ENCODE measurements at places on chromosomes 13 and 19.

- DNase-seq: no peak
Measured at GRCh38 chr19:926323-926588, 421 bp downstream of the ARID3A start.

GRCh38 chr19:47377208-47377701 is 28.1 kb downstream of the DHX34 start:
- no peak for DNase-seq

GRCh38 chr13:20713751-20714150 is 10.3 kb downstream of the IL17D start:
- DNase-seq: no peak

GRCh38 chr19:16584248-16585093 is 12.3 kb upstream of the SLC35E1 start:
- DNase-seq: peak; percentile 89

- no peak for DNase-seq
Measured at GRCh38 chr19:38707512-38708114, 36.7 kb downstream of the CAPN12 start.

GRCh38 chr13:40662866-40663265 is 3.6 kb downstream of the FOXO1 start:
- DNase-seq: no peak

- DNase-seq: no peak
Measured at GRCh38 chr13:52852444-52852843, 4.0 kb upstream of the PCDH8 start.

DNA sequence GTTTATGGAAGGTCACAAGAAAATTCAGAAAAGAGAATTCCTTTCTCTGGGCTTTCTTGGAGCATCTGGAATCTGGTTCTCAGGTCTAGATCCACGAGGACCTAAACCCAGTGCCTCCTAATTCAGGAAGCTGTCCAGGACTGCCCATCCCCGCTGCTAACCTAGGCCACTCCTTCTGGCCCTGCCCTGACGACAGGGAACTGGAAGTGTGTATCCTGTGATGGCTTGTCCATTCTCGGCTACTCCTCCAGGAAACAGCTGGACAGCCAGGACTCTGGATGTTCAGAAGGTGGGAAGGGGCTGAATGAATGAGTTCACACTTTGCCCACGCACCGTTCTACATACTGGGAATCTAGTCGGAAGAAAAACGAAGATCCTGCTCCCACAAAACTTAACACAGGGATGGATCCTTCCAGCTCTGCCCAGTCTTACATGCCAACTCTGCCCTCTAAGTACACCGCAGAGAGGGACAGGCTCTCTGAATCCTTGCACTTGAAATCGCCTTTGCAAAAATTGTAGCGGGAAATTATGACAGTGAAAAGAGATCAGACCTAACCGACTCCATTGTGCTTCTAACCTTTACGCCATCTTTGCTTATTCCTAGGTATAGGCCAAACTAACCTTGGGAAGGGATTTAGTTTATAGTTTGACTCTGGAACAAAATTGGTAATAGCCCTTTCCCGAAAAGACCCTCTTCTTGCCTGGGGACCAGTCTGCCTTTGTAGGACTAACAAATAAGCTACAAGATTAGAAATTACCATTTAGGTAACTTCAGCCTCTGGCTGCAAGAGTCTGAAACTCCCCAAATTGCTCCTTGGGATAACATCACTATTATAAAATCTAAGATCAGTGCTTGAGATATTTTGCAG is 1.8 kb downstream of the LSM4 start:
- DNase-seq: no peak

DNA sequence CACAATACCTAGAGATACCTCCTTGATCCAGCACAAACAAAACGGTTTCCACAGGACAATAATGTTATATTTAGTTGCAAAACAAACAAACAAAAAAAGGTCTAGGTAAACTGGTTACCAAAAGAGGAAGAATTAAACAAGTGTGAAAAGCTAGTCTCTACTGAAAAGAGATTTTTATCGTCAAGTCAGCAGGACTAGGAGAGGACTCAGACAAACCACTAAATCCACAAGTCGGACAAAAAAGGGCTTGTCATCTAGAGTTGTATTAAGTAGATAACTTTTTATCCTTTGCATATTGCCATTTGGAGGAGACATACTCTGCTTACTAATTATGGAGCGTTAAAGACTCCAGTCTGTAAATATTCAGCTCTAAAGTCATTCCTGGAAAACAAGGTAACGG is 9.9 kb upstream of the KPNA3 start:
- no peak for DNase-seq

DNA sequence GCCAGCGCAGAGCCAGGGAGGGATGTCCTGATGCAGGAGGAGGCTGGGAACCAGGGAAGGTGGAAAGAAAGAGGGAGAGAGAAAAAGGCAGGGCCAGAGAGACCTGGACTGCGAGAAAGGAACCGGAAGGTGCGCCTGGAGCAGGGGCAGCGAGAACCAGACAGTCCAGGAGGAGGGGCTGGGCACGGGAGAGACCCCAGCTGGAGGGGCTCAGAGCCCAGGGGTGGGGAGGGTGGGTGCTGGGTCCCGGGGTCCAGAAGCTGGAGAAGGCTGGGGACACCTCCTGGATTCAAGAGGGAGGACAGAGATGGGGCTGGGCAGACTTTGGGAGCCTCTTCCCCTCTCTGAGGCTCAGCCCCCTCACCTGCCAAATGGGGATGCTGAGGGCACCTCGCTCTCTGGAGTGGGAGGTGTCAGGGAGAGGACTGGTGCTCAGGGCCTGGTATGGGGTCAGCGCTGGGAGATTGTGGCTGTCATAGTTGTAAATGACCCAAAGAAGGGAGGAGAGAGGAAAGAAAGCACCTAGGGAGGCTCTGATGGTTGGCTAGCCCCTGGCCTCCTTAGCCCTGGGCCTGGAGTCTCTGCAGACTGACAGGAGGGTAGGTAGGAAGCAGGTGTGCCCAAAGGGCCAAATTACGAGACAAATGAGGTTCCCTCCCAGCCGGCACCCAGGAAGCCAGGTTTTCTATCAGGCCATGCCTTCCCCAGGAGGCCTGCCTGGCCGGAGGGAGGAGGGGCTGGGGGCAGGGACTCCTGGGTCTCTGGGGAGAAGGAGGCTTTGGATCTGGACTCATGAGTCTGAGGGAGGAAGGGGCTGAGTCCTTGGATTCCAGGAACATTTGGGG is 1.3 kb upstream of the SPACA6 start:
- no peak for DNase-seq

DNA sequence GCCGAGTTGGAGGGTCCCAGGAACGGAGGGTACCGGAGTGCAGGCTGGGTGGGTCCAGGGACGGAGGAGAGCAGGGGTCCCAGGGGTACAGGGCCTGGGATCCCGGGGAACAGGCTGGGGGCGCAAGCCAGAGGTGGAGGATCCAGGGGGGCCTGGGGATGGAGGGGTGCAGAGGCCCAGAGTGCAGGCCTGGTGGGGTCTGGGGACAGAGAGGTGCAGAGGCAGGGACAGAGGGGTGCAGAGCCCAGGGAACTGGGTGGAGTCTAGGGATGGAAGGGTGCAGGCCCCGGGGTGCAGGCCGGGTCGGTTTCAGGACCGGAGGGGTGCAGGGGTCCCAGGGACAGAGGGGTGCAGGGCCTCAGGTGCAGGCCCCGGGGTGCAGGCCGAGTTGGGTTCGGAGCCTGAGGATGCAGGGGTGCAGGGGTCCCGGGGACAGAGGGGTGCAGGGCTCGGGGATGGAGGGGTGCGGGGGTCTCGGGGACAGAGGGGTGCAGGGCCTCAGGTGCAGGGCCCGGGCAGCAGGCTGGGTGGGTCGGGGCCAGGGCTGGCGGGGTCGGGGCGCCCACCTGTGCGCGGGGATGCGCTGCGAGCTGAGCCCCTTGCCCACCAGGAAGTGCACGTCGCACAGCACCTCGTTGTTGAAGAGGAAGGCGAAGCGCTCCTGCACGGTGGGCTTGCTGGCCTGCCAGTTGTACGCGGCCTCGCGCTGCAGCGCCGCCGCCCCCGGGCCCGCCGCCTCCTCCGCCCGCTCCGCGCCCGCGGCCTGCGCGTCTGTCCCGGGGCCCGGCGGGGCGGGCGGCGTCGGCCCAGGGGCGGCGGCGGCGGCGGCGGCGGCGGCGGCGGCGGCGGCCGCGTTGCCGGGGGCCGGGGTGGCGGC is 545 bp downstream of the BTBD2 start:
- peak; percentile 65 for DNase-seq

DNA sequence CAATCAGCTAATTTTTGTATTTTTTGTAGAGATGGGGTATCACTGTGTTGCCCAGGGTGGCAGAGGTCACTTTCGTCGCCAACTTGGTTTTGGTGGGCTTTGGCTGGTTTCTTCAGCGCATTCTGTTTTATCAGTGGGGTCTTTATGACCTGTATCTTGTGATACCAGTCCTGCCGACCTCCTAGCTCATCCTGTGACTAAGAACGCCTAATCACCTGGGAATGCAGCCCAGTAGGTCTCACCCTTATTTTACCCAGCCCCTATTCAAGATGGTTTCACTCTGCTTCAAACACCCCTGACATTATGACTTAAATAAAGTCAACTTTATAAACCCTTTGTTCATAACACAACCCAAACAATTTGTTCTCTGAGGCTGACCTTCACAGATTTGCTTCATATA is 3.0 kb upstream of the ZNF878 start:
- DNase-seq: no peak

GRCh38 chr19:944171-944567 is 18.3 kb downstream of the ARID3A start:
- no peak for DNase-seq

GRCh38 chr13:60467098-60467497 is 70.1 kb downstream of the TDRD3 start:
- no peak for DNase-seq

DNA sequence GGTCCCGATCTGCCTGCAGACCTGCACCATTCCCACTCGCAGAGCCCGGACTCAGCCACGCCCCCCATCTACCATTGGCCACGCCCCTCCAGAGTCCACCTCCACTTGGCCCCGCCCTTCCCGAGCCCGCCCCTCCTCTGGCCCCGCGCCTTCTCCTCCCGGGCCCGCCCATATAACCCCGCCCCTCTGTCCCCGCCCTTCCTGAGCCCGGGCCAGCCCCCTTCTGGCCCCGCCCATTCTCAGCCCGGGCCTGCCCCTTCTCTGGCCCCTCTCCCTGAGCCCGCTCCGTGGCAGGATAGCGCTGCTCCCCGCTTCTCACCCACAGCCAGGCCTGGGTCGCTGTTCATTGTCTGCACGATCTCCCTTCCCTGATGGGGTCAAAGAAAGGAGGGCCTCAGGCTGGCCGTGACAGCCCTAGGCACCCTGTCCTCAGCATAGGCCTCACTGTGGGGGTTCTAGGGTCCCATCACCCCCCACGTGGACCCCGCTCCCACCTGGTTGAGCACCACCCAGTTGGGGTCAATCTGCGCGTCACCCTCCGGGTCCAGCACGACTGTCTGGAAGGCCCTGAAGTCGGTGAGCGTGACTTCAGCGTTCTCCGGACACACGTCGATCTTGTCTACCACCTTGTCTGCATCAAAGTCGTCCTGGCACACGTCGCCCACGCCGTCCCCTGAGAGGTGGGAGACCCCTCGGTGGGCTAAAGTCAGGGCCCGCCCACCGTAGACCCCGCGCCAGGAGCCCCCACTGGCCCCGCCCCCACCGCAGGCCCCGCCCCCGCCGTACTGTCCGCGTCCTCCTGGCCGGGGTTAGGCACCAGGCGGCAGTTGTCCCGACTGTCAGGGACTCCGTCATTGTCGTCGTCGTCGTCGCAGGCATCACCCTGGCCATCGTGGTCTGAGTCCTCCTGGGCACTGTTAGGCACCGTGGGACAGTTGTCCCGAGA is 5.7 kb downstream of the COMP start:
- peak; percentile 91 for DNase-seq

All from GM19239 (cell line).